Stimulated activated CD8-positive, alpha-beta memory T cell treated with anti-CD3 and anti-CD28 coated beads, Interleukin-15, amount 100 ng/mL, for 1 hour (primary cell): ENCODE measurements at places on chromosomes 11 and 22.

- no peak for DNase-seq
Measured at GRCh38 chr11:128862908-128863660, 4.0 kb downstream of the KCNJ1 start.

GRCh38 chr11:106888386-106888785 lies 129.9 kb downstream of the GUCY1A2 start:
- DNase-seq, result no peak

- no peak for DNase-seq
Measured at GRCh38 chr11:14042686-14043465, 80.4 kb downstream of the SPON1 start.

DNA sequence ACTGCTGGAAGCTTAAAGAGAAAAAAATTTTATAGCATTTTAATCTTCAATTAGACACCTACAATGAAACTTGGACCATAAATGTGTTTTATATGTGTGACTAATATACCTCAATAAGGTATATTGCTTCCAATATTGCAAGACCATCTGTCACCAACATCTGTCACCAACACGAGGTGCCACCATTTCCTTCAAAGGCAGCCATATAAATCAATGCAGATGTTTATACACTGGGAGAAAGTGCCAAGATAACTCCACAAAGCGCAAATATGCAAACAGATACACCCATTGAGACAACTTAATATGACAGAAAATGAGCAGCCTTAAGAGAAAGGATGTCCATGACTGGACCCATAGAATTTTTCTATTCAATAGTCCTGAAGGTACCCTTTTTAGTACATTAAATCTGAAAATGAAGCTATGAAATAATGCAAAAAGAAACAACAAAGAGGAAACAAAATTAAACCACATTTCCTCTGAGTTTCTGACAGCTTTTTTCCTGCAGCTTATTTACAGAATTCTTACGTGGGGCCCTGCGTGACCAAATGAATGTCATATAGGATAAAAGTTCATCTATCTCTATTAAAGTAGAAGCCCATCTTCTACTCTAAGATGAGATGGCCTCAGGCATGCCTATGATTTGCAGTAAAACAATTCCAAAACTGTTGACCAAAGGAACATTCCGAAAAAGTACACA lies 12.5 kb downstream of the MPZL3 start:
- DNase-seq, result no peak

GRCh38 chr11:76659672-76660532 lies 10.6 kb downstream of the LRRC32 start:
- DNase-seq, result no peak

DNA sequence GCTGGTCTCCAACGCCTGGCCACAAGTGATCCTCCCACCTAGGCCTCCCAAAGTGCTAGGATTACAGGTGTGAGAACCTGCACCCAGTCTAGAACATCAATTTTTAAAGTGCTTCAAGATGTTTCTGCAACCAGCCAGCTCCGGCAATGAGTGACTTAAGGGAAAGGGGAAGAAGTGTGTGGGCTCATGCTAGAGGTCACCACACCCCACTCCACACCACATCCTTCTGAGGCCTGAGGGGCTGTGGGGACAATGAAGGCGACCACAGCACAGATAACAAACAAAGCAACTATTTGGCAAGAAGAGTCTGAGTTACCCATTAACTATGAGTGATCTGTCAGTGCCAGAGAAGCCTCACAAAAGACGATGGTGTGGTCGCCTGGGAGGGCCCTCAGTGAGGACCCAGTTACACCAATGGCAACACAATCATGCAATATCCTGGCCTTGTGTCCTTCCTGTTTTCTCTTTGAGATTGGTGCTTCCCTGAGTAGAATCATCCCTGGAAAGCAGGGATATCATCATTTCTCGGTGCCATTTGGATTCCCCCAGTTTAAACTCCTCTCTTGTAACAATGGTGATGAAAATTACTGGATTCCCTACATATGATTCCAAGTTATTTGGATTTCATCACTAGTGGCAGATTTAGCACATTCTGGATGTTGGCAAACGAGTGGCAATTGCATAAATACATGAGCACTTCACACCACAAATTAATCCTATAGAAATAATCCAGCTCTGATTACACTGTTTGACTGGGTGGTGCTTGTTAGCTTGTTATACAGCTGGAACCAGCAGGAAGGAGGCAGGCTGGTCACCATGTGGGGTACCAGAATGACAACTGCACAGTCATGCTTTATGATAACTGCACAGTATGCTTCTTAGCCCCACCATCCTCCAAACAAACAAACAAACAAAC lies 18.4 kb downstream of the ABTB2 start:
- DNase-seq, result no peak

DNA sequence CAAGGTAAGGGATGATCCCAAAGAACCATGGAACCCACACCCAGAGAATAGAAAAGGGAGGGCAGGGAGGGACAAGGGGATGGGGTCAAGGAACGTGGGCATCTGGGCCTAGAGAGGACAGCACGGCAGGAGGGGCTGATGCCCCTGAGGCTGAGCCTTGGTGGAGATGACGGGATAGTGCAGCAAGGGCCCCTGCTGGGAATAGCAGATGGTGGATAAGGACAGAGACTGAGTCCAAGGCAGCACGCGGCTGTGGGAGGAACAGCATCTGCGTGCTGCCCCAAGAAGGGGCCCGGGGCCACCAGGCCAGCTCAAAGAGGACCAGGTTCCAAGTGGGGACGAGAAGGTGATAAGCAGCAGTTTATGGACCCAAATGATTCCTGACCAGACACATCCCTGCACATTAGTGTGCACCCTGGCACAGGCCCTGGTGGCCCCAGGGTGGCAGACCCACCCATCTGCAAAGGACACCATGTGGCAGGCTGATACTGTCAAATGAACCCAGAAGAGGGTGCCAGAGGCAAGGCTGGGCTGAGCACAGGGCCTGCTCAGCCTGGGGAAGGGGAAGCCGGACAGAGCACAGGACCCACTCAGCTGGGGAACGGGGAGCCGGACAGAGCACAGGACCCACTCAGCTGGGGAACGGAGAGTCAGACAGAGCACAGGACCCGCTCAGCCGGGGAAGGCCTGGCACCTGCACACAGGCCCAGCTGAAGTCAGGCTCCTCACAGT lies 12.8 kb upstream of the TESMIN start:
- DNase-seq, result no peak

GRCh38 chr11:86795949-86796348 lies 4.4 kb upstream of the PRSS23 start:
- no peak for DNase-seq

GRCh38 chr11:113626736-113627135 lies 79.4 kb downstream of the TMPRSS5 start:
- no peak for DNase-seq

GRCh38 chr11:125454047-125454446 lies 42.0 kb downstream of the FEZ1 start:
- no peak for DNase-seq

DNA sequence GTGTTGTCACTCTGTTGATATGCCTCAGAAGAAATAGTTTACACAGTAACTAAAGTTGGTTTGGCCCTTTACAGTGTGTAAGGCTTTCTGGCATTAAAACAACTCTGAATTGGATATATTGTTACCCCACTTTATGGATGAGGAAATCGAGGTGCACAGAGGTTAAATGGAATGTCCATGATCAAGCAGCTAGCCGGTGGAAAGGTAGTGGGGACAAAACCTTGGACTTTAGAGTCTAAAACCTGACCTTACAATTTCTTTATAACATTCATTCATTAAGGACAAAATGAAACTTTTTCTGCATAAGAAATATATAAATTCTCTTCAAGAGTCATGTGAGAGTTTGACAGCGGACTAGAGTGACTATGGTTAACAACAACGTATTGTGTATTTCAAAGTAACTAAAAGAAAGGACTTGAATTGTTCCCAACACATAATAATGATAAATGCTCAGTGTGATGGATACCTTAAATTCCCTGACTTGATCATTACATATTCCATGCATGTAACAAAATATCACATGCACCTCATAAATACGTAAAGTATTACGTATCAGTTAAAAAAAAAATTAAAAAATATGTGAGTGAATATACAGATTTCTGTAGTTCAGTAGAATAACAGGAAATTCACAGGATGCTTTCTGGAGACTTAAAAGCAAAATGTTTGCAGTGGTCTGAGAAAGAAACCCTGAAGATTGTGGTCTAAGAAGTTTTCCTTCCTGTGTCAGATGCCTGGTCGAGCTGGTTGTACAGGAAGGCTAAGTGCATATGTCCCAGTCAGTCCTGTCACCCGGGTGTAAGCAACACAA lies 51.0 kb downstream of the TEAD1 start:
- DNase-seq, result no peak

GRCh38 chr11:7690648-7691047 lies 15.6 kb downstream of the OVCH2 start:
- no peak for DNase-seq

DNA sequence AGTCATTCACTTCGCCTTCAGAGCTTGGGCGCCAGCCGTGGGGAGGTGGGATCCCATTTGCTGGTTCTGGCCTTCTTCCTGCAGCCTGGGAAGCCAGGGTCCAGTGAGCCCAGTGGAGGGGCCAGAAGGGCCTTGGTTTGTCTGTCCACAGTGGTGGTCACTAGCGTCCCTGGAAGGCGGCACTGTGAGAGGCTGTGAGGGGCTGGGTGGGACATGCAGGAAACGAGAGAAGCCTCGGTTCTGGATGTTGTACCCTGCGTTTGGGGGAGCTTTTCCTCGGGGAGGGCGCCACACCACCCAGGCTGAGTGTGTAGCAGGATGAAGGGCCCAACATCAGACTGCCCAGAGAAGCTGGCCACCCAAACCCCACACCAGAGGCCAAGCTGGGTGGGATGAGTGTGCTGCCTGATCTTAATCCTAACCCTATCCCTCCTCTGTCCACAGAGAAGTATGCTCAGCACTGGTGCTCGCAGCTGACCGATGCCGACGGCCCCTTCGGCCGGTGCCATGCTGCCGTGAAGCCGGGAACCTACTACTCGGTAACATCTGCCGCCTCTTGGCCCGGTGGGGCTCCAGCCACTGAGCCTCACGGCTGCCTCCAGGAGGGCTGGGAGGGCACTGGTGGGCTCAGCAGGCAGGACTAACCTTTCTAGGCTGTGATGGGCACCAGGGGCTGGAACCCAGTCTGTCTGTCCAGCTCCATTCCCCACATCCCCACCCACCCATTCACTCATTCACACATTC lies 14.4 kb downstream of the MUC5AC start:
- DNase-seq, result no peak

DNA sequence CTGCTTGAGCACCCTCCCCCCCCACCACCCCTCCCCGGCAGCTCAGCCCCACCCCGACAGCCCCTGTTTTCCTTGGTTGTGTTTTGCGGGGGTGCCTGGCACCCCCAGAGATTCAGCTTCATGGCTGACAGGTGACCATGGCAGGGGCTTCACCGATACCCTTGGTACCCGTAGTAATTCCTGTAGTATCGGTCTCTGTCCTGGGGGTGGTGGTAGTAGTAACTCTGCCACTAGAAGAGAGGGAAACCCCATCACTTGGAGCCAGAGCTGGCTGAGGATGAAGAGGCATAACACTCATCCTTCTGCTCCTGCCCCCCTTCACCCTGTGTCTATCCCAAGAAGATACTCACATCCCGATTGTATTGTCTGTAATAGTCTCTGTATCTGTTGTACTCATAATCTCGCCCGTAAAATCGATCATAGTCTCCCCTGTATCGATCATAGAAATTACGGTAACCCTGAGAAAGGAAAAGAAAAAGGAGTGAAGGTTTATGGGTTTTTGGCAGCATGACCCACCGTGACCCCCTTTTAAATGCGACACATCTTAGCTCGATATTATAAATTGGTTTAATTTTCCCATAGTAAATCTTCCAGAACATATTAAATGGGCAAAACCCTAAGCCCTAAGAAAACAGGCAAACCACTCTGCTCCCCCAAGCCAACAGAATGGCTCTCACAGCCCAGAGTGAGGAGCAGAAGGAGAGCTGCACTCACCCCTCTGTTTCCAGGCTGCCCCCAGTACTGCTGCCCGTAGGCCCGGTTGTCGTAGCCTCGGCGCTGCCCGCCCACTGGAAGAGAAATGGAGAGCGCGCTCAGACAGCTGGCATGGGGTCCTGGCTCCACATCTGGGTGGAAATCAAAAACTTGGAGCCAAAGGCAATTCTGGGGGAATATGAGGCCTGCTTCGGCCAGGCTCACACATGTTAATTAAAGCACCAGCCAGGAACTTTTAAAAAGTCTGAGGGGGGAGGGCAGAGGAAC lies 8.0 kb downstream of the GNG3 start:
- no peak for DNase-seq

DNA sequence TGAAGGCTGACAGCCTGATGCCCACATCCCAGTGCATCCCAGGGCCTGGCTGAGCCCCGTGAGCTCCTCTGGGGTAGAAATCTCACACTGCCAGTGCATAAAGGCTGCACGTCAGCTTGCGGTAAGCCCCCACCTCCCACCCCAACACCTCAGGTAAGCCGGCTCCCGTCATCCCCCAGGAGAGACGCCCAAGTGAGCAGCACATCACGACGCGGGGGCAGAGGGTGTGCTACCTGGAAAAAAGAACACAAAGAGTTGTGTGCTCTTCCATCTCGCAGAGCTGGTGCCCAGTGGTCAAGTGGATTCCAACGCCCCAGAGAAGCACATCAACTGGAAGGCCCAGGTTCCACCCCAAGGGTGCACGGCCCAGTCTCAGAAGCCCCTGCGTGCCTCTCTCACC lies 50.0 kb downstream of the IGSF9B start:
- DNase-seq, result no peak

DNA sequence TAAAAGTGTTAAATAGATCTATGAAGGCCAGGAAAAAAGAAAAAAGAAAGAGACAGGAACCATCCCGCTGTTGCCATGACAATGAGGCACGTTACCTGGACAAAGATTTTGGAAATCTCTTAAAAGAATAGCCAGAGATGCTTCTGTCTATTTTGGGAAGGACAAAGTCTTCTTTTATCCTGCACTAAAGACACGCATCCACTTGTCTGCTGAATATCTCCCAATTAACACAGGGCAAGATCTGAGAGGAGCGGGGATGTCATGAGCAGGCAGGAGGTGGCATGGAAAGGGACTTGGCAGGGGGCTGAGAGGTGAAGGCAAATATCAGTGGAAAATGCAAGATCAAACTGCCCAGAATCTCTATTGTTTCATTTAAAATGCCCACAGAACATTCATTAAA lies 153.8 kb upstream of the BLID start:
- no peak for DNase-seq

DNA sequence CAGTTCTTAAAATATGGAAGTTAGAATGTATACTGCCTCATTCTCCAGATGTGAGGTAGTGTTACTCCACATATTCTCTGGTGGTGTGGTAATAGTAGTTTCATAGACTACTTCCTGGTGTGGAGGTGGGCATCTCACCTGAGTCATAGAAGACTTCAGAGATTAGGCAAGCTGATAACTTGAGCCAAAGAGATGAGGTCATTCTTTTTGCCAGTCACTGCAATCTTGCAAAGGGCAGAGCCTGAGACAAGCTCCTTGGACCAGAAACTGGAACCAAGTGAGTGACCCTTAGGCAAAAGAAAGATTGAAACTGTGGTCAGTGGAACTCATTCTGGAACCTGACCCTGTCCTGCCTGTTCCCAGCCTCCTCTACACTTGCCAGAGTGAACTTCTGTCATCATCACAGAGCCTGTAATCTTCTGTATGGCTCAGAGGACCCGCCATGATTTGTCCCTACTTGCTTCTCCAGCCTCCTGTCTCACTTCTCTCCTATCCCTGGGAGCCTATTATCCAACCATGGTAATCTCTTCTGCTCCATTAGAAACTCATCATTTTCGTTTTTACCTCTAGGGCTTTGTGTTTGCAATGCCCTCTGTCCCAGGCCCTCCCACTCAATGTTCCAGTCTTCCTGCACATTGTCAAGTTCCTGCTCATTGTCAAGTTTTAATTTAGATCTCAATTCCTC lies 10.6 kb upstream of the CCDC83 start:
- no peak for DNase-seq

- no peak for DNase-seq
Measured at GRCh38 chr11:61787928-61788491, 4.4 kb downstream of the TMEM258 start.
